ENCODE measurements at places on chromosomes 7 and 10.

- DNase-seq = no peak
Measured at GRCh38 chr10:127415901-127416581, 133.1 kb upstream of the NPS start.

GRCh38 chr10:122049076-122049475 lies 60.1 kb downstream of the TACC2 start:
- DNase-seq = no peak

DNA sequence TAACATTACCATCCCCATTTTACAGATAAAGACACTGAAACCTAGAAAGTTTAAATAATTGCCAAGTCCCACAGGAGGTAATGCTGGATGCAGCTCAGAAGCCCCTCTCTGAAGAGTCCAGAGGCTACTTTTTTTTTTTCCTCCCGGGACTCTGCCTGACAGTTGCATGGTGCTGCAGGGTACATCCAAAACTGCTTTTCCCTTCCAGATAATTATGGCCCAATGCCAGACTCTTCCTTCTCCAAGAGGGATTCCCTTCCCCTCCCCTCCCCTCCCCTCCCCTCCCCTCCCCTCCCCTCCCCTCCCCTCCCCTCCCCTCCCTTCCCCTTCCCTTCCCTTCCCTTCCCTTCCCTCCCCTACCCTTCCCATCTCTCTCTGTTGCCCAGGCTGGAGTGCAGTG lies 122.9 kb downstream of the LSMEM1 start:
- DNase-seq = no peak

DNA sequence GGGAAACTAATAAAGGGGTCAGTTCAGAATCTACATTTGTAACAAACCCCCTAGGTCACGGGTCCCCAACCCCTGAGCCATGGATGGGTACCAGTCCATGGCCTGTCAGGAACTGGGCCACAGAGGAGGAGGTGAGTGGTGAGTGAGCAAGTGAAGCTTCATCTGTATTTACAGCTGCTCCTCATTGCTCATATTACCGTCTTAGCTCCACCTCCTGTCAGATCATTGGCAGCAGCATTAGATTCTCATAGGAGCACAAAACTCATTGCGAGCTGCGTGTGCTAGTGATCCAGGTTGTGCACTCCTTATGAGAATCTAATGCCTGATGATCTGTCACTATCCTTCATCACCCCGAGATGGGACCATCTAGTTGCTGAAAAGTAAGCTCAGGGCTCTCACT lies 88.4 kb upstream of the MPP7 start:
- no peak for DNase-seq

DNA sequence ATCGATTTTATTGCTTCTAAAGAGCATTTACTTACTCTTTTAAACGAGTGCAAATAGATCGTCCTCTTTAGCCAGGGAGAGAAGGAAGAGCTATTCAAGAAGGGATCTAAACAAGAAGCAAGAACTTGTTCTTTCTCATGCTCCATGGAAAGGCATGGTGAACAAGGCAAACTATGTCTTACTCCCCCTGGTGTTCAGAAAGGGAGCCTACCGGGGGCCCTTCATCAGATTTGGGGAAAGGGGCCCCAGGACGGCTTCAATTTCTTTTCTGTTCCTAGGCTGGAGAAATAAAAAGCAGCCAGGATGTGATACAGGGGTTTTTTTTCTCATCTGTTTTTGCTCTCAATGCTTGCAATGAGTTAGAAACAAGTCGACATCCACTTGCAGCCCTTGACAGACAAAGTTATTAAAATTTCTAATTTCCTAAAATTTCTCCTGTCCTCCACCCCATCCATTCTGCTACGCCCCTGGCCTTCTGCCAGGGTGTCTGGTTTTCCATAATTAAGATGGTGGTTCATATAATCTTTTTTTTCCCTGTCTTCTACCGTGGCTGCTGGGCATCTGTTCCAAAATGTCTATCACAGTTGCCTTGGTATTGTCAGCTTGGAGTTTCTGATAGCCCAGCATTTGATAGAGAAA lies 214.4 kb downstream of the CREB5 start:
- no peak for DNase-seq

GRCh38 chr7:18558910-18559309 lies 63.4 kb downstream of the HDAC9 start:
- no peak for DNase-seq

- no peak for DNase-seq
Measured at GRCh38 chr10:52551046-52551445, 221.5 kb downstream of the MBL2 start.

DNA sequence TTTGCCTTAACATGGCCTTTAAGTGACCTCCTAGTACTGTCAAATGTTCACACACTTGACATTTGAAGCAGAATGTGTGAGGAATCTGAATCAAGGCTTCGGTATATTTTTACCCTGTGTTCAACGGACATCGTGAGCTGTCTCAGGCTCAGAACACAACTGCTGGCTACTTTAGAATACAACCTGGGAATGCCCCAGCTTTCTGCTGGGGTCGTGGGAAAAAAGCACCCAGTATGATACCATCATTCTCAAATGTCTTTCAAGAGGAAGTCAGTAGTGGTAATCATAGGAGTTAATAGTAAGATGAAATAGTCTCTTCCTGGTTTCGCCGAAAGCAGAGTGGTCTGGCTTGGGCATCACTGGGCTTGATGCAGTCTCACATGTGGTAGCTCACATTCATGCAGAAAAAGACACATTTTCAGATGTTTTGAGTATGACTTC lies 67.2 kb downstream of the CREB5 start:
- DNase-seq = no peak

DNA sequence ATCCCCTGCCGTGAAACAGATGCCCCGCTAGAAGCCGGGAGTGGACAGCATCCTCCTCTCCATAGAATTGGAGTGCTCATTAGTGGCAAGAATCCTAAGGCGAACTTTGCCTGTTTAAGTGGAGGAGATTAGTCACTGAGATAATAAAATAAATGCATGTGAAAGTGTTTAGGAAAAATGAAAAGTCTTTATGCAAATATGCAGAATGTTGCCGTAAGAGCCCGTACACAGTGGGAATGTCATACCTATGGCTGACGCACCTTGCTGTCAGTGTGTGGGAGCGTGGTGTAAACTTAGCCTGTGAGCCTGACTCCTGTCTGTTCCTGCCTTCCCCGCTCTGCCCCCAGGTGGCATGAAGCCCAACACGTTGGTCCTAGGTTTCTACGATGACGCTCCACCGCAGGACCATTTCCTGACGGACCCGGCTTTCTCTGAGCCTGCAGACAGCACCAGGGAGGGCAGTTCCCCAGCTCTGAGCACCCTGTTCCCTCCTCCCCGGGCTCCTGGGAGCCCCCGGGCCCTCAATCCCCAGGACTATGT lies 1.7 kb upstream of the TRIP6 start:
- no peak for DNase-seq

DNA sequence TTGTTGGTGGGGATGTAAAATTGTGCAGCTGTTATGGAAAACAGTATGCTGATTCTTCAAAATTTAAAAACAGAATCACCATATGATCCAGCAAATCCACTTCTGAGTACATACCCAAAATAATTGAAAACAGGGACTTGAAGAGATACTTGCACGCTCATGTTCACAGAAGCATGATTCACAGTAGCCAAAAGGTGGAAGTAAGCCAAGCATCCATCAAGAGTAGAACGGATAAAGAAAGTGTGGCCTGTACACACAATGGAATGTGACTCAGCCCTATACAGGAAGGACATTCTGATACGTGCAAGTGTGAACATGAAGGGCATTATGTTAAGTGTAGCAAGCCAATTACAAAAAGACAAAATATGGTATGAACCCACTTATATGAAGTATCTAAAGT lies 696.7 kb upstream of the CELF2 start:
- no peak for DNase-seq

- no peak for DNase-seq
Measured at GRCh38 chr7:92421676-92422435, 25.4 kb upstream of the GATAD1 start.

- no peak for DNase-seq
Measured at GRCh38 chr7:91869661-91870060, 10.8 kb downstream of the MTERF1 start.

- DNase-seq = no peak
Measured at GRCh38 chr10:117544711-117545140, 2.2 kb downstream of the EMX2 start.

- no peak for DNase-seq
Measured at GRCh38 chr10:45238896-45239295, 76.5 kb downstream of the OR13A1 start.
